Activated CD4-positive, alpha-beta T cell treated with anti-CD3 and anti-CD28 coated beads, Interleukin-2, amount 50 U/mL, for 1 hour (primary cell): ENCODE measurements at places on chromosomes 2 and 18.

DNA sequence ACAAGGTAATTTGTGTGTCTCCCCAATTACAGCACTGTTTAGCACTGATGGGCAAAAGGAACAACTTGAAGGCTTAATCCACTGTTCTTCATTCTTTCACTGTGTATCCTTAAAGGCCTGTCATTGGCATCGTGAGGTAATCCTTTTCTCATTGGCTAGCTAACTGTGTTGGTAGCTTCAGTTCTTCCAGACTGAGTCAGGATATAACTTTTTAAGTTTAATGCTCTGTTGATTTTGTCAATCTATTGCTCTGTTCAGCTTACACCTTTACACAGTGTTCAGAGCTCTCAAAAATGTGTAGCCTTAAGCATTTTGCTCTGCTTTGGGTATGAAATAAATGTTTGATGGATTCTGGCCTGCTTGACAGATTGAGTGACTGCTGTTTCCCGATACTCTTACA, 148.2 kb downstream of the KIAA1328 start:
- DNase-seq: no peak

GRCh38 chr2:218953366-218953954, 6.0 kb upstream of the CDK5R2 start:
- DNase-seq: no peak

GRCh38 chr2:237480988-237481525, 6.0 kb upstream of the MLPH start:
- DNase-seq: no peak

GRCh38 chr2:55169915-55170314, 62.2 kb downstream of the CLHC1 start:
- DNase-seq: no peak

DNA sequence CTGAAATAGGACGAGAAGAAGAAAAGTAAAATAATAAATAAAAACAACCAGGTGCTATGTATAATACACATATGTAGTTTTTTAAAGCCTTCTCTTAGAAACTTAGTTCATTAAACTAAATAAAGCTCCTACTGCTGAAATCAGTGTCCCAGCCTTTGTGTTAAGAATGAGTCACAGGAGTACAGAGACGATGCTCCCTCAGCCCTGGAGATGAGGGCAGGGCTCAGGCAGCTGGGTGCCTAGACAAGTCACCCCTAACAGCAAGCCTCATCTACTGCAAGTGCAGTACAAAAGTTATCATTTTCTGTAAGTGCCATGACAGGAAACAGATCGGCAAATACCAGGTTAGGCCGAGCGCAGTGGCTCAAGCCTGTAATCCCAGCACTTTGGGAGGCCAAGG, 18.2 kb downstream of the KIDINS220 start:
- DNase-seq: no peak

DNA sequence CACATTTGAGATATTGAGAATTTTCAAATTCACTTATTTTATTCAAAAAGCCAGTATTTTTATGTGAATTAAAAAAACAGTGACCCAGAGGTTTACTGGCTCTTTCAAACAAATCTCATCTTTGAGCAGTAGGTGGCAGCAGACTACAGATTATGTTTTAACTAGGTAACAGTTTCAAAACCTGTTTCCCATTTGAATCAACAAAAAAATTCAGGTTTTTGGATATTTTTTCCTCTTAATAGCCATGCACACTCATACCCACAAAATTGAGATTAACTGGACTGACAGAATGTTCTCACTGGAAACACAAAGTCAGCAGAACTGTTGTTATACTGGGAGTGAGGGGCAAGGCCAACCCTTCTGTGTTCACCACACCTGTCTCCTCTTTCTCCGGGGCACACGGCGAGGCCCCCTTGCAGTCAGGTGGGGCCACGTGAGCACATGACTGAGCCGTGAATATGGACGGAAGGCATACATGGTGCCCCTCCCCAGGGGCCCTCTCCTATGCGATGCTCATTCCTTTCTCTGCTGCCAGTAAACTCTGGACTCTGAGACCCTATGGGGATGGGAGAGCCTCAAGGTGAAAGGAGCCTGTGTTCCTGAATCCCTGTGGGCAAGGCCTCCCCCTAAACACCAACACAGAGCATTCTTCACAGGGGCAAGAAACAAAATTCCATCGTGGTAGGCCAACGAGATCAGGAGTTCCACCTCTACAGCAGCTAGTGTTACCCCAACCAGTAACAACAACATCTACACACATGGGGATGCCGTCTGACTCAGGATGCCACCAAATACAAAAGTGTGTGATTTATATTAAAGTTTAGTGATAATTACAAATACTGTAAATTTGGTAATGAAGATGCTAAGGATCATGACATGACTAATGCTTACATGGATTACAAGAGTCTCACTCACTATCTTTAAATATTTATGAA, 80.4 kb downstream of the LPIN2 start:
- no peak for DNase-seq
